AG08396 (cell line): ENCODE measurements at places on chromosomes 2 and 18.

GRCh38 chr2:39435234-39435633, 1.9 kb downstream of the MAP4K3 start:
- no peak for DNase-seq

DNA sequence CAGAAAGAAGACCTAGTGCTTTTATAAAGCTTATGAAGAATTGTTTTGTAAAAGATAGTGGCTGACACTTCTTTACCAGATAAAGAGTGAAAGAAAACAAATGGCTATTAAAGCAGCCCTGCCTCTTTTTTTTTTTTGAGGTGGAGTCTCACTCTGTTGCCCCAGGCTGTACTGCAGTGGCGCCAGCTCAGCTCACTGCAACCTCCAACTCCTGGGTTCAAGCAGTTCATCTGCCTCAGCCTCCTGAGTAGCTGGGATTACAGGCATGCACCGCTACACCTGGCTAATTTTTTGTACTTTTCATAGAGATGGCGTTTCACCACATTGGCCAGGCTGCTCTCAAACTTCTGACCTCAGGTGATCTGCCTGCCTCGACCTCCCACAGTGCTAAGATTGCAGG, 12.9 kb downstream of the ARPC2 start:
- DNase-seq = no peak

DNA sequence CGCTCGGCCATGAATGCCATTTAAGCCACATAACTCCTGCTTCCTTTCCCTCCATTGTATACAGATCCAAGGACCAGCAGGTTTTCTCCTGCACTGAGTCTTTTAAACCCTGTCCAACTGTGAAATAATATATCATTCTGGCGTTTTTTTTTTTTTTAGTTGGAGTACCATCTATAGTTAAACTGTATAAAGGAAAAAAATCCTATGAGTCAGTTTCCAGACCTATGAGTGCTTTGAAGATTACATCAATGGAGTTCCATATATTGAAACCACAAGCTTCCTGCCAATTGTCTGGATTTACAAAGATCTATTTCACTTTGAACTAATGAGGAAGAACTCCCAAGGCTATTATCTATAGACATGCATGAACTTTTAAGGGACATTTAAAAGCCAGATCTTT, 2.4 kb upstream of the MALT1 start:
- no peak for DNase-seq

DNA sequence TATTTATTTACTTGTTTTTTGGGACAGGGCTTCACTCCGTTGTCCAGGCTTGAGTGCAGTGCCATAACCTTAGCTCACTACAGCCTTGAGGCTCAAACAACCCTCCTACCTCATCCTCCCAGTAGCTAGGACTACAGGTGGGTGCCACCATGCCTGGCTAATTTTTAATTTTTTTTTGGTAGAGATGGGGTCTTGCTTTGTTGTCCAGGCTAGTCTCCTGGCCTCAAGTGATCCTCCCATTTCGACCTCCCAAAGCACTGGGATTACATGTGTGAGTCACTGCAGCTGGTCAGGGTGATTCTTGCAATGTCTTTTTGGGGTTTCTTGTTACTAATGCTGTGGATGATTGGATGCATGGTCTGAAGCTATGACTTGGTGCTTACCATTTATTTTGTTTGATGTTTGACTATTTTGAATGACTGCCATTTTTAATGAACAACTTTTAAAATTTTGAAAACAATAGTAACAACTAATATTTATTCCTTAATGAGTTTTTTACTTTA, 6.5 kb downstream of the CERS6 start:
- no peak for DNase-seq

DNA sequence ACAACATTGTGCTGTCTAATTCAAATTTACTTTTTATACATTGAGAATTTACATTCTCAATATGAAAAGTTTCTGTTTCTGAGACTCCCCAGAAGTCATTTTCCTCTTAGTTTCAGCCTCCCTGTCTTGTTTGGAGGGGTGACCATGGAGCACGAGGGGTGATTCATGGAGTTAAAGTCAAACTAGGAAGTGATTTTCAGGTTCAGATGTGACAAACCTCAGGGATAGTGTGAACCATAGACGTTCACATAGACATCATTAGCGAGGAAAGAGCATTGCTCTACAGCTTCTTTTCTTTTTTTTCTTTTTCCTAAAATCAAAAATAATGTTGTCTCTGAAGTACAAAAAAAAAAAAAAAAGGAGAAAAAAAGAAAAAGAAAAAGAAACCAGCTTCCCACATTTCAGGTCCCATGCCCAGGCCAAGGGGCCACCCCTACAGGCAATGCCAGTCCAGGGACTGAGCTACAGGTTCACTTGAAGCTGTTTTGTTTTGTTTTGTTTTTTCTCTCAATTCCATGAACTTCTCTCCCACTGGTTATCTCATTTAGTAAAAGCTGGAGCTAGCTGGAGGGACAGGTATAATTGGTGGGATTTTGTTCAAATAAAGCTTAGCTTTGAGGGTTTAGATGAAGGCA, 18.1 kb upstream of the LCLAT1 start:
- DNase-seq = no peak

DNA sequence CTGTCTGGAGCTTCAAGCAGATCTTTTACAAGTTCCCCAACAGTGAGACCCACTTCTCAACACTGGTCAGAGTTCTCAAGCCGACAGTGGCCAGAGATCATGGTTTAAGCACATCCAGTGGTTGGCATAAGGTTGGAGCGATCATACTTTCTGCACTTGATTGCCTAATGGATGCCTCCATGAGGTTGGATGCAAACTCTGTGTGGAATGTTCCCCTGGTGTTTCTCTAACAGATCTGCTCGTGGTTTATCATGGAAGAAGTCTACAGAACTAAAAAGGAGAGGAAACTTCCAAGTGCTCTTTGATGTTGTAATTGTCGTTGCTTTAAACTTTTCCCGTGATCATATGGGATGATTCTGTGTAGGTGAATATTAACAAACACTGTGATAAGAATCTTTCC, 60.7 kb downstream of the SH3RF3 start:
- DNase-seq = no peak

- no peak for DNase-seq
Measured at GRCh38 chr18:58470292-58470691, 158.6 kb downstream of the ALPK2 start.

GRCh38 chr2:196224756-196225155, 53.4 kb upstream of the STK17B start:
- no peak for DNase-seq

- no peak for DNase-seq
Measured at GRCh38 chr2:234596696-234597575, 100.1 kb upstream of the ARL4C start.

GRCh38 chr2:228901531-228901930, 369.6 kb downstream of the PID1 start:
- no peak for DNase-seq
